Activated T-helper 2 cell treated with anti-CD3 and anti-CD28 coated beads, Interferon-gamma antibody, Interleukin-2, Interleukin-4, amounts not matched to agents 10 μg/mL and 5 μg/mL and 100 μg/mL, durations not matched to agents 14 hours and 24 hours and 36 hours (primary cell): ENCODE measurements at places on chromosomes 5 and 9.

DNA sequence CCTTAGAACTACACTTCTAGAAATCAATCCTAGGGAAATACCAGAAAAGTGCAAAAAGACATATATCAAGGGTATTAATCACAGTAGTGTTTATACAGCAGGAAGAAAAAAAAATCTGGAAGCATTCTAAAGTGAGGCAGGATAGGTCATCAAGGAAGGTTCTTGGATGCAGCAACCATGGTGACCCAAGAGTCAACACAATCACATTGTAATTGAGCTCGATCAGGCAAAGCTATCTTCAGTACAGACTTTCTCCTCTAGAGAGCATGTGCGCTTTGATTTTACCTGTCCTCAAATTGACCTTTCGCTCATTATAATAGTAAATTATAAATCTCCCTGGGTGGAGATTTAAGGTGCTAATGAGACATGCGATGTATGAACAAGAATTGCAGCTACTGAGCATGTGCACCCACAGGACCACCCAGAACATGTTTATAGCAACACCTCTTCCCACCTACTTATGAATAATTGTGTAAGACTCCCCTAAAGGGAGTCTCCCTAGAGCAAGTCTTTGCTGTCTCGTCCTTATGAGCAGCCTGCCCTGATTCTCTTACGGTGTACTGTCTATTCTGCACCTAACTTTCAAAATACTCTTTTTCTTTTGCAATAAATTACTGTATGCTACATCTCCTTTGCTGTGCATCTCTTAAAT, 297.7 kb downstream of the ATPSCKMT start:
- no peak overlapping the region for H3K27ac ChIP-seq
- no peaks in the 10 kb centered on the region for H3K4me1 ChIP-seq
- H3K27me3 ChIP-seq: no peaks in the 10 kb centered on the region
- H3K4me3 ChIP-seq: no peak overlapping the region

- no peak overlapping the region for H3K4me3 ChIP-seq
- no peaks in the 10 kb centered on the region for H3K27me3 ChIP-seq
- peaks cover 64% of the 10 kb centered on the region for H3K36me3 ChIP-seq
- H3K27ac ChIP-seq: no peak overlapping the region
- peaks cover 4% of the 10 kb centered on the region for H3K4me1 ChIP-seq
- DNase-seq: no peak
Observed at GRCh38 chr5:134824681-134825080, 21.1 kb upstream of the C5orf24 start.

DNA sequence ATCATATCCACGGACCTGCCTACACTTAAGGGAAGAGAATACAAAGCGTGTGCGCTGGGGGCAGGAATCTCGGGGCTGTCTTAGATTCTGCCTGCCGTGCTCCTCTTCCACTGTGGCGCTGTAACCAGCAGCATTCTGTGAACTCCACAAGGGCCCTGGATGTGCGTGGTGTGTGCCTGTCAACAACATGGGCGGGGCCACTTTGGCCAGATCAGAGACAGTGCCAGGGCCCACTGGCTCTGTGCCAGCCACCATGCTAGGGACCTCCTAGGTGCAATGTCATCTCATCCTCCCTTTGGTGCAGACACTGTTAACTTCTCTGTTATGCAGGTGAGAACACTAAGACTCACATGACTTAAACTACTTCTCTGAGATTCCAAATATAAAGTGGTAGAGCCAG, 113.7 kb downstream of the COL23A1 start:
- H3K36me3 ChIP-seq: no peaks in the 10 kb centered on the region
- no peak for DNase-seq
- H3K27me3 ChIP-seq: no peaks in the 10 kb centered on the region
- H3K4me1 ChIP-seq: no peaks in the 10 kb centered on the region
- H3K4me3 ChIP-seq: no peak overlapping the region
- no peak overlapping the region for H3K27ac ChIP-seq

GRCh38 chr9:114347675-114348074, 18.0 kb downstream of the ORM2 start:
- peaks cover 88% of the 10 kb centered on the region for H3K36me3 ChIP-seq
- no peak overlapping the region for H3K4me3 ChIP-seq
- peaks cover 45% of the 10 kb centered on the region for H3K4me1 ChIP-seq
- peak overlapping the region; percentile 93 for H3K27ac ChIP-seq
- no peaks in the 10 kb centered on the region for H3K27me3 ChIP-seq
- no peak for DNase-seq
